ENCODE measurements at places on chromosomes 2 and 18. TPM values are rescaled to one million over a fixed set of nuclear protein-coding genes. Genes with fewer than 3 reads are reported as not detected.

- no peak for DNase-seq
These were observed 424.6 kb upstream of the VRK2 start for GRCh38 chr2:57622009-57622408.

GRCh38 chr18:44039216-44039615, 641.5 kb upstream of the SETBP1 start:
- DNase-seq: no peak

DNA sequence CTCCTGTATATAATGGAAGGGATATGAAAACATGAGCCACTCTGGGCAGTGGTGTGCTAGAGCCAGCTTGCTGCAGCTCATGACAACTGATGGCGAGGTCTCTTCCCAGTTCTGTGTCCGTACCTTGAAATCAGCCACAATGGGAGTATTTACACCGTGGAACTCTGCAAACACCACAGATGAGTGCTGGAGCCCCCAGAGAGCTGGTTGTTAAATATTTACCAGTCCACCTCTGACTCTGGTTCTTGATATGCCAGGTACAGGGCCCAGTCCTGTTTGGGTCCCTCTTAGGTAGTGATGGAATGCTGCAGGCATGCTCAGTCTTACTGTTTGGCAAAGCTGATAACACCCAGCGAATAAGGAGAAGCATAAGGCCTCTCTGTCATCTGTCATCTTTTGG, 116.1 kb upstream of the GLI2 start:
- DNase-seq: no peak

- peak; percentile 73 for DNase-seq
These were observed 20.4 kb upstream of the CXXC1 start for GRCh38 chr18:50307738-50308470.

DNA sequence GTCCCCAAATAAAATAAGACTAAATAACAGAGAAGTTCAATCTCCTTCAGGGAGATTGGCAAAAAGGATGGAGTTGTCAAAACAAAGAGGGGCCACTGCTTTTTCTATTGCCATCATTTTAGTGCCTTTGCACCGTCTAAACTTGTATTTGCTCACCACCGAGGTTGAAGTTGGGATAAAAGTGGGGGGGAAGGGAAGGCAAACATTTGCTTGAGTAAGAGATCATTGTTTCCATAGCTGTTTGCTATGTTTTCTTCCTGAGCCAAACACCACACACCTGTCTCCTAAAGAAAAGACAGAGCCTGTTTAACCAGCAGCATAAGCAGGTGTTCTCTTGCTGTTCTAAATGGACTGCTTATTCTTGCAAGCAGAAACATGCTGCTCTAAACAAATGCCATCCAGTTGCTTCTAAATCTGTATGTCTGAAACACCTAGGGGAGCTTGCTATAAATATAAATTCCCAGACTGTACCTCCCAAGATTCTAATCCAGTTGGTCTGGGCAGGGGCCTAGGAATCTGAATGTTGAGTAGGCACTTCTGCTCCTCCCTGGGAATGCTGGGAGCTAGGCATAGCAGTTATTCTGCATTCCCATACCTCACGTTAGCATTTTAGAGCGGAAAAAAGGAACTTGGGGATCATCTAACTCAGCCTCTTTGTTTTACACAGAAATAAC, 179.4 kb upstream of the ARL4C start:
- no peak for DNase-seq

DNA sequence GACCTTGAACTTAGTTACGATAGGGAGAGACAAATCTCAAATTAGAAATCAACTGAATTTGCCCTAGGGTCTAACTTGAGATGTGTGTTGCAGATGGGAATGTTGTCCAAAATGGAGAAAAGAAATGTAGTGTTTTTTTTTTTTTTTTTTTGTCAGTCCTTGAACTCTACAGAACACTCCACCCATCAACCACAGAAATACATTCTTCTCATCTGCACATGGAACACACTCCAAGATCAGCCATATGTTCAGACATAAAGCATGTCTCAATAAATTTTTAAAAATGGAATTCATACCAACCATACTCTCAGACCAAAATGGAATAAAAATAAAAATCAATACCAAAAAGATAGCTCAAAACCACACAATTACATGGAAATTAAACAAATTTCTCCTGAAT, 526.5 kb downstream of the FBXO15 start:
- no peak for DNase-seq

DNA sequence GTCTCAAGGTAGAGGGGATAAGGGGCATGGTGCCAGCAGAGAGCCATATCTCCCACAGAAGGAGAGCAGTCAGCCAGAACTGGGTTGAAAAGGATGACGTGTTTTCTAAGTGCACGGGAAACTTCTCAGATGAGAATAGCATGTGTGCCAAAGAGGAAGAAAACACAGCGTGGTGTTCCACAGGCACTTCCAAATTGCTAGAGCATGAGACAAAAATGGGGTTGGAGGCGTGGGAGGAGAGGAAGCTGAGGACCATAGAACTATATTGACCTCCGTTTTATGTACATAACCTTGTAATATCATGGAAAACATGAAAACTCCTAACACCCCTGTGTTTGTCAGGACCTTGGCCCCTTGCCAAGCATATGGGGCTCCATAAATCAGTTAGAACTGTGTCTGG, 682.7 kb upstream of the RAB6C start:
- DNase-seq: no peak

DNA sequence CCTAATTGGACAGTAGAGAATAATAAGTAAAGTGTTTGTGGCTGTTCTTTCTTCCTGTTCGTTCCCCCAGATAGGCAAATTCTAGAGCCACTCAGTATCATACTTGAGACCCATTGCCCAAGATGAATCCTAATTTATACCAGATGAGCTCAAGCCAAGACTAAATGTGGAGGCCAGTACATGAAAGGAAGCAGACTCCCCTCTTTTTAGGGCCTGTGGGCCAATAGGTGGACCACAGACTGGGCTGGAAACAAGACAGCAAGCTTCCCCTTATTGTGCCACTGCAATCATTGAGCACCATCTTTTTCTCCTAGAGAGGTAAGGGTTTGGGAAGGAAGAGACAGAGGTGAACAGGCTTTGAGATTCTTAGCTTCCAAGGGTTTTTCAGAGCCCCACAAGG, 141.9 kb downstream of the MGAT5 start:
- no peak for DNase-seq

DNA sequence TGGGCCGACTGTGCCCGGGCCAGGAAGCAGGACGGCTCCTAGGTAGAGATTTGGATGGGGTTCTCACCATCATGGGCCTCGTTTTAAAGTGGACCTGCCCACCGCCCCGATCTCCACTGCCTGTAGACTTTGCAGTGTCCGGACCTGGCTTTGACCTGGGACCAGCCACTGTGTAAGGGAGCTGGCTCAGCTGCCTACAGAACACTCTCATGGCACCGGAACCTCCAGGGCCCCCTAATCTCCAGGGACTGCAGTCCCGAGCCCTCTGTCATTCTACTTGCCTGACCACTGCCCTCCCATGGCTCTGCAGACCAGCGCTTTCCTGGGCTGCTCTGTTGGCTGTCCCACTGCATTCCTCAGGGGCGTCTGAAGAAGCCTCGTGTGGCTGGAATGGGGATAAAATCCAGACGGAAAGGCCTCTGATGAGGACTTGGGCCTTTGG, 120.8 kb downstream of the GLI2 start:
- DNase-seq: no peak

DNA sequence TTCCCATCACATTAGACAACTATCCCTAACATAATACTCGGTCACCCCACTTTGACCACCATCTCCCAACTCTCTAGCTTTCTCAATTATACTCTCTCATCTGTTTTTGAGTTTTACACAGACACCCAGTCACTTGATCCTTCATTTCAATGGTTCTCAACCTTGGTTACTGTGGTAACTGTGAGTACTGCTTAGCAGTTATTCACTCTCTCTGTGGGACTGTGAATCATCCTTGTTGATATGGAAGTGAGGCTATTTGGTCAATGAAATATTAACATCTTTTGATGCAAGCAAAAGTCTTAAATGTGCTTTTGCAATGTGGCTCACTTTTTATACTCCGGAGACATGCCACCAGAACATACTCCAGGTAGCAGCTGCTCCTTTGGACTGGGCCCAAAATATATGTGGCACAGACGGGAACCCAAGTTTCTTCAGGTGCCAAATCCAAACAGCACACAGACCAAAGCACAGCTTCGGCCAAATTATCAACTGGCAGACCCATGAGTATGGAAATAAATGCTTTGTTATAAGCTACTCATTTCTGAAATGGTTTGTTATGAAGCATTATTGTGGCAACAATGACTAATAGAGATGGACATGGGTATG, 75.0 kb upstream of the SLC25A52 start:
- DNase-seq: no peak

- no peak for DNase-seq
These were observed 13.9 kb upstream of the ID2 start for GRCh38 chr2:8667896-8668512.

- no peak for DNase-seq
These were observed 1253.4 kb upstream of the NXPH2 start for GRCh38 chr2:140033638-140034037.

- no peak for DNase-seq
These were observed 244.8 kb downstream of the IKZF2 start for GRCh38 chr2:212906620-212907019.

GRCh38 chr2:8176887-8177286, 505.0 kb upstream of the ID2 start:
- DNase-seq: no peak

DNA sequence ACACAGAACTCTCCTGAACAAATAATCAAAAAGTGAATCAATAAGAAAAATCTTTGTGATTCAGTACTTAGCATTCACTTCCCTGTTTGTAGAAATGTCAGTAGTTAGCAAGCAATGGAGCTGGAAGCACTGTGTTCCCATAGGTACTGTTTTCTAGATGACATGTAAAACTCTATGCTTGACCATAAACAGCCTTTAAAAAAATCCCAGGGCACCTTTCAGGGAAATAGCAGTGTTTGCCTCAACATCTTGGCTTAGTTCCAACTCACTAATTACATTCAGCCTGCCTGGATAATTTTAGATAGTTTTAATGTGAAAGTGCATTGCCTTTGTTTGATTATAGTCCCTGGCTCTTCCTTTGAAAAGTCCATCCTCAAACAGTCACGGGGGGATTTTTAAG, 721.8 kb downstream of the ERBB4 start:
- no peak for DNase-seq

GRCh38 chr2:75787532-75788132, 76.9 kb upstream of the GCFC2 start:
- no peak for DNase-seq

DNA sequence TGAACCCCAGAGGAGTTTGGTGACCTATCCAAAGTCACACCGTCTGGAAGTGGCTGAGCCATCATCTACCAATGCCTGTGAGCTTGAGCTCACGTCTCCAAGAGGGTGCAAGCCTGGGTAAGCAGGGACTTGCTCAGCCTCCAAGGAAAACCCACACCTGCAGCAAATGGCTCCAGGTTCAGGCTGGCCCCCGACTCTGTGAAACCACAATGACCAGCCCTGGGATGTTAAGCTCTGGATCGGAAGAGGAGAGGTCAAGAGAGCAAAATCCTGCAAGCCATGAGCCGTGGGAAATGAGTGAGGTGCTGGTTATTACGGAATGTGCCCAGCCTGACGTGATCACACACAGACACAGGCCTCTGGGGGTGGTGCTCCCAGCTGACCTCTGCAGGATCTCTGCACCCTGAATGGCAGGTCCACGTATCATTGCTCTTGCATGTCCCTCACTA, 94.1 kb upstream of the OTOS start:
- DNase-seq: peak; percentile 41

DNA sequence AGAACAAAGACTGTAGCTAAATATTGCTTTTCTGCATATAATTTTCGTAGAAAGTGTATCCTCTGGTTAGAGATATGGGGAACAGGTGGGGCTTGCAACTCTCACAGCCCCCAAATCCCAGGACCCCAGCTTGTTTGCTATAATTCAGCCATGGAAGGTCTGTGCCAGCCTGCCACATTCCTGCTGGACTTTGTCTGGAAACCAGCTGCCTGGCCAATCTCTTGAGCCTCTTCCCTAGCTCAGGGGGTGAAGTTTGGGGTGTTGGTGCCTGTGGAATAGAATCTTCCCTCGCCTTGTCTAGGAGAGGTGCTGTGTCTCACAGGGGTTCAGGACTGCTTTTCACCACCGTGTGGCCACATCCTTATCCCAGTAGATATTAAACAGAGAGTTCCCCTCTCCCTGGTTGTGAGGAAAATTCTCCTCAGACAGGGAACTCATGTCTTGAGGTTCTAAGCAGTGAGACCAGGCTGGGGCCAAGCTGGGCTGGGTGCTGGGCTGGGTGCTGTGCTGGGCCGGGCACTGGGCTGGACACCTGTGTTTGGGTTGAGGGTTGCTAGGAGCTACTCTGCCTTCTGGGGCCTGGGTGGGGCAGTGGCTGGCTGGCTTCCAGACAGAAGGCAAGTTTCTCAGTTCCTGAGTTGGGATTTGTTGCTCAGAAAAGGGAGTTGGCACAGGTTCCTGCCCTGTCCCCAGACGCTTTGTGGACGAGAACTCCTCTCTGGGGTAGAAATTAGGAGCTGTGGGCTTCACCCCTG, 12.3 kb downstream of the TOGARAM2 start:
- no peak for DNase-seq

The SIX2 gene
- total RNA-seq: 0.98 TPM

The PLEKHB2 gene
- 73.6 TPM for total RNA-seq

The SERPINB7 gene
- total RNA-seq: not detected

The NT5C1B gene
- not detected for total RNA-seq

The CRYBA2 gene
- total RNA-seq: not detected

The LYG1 gene
- 4.3 TPM for total RNA-seq

The GCA gene
- 18.9 TPM for total RNA-seq

The CNTNAP5 gene
- not detected for total RNA-seq

The CROCC2 gene
- 0.33 TPM for total RNA-seq

The SNORC gene
- total RNA-seq: 9.2 TPM
